ENCODE measurements at places on chromosomes 16 and 17.

DNA sequence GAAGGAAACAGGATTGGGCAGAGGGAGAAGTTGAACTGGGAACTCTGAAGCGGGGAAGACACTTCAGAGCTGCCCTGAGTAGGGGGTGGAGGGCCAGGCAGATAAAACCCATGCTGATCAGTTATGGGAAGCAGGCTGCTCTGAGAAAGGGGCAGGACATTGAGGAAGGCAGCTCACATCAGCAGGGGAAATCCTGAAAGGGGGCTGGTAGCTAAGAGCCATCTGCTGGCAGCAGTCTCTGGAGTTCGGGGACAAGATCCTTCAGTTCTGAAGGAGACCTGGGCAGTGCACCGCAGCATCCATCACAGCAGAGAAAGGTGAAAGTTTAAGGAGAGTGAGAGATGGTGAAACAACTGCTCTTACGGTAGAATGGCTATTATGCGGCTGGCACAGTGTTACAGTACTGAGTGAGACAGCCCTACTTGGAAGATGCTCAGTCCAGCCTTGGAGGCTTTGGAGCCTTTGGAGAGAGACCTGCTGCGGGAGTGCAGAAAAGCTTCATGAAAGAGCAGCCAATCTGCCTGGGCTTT lies 5.4 kb upstream of the KIF18B start:
- DNase-seq = no peak

- DNase-seq = no peak
Observed at GRCh38 chr17:159609-160008, 21.8 kb downstream of the DOC2B start.

- DNase-seq = no peak
Observed at GRCh38 chr17:45070809-45071208, 9.7 kb downstream of the NMT1 start.

- DNase-seq = no peak
Observed at GRCh38 chr16:27052007-27052406, 14.7 kb upstream of the C16orf82 start.

DNA sequence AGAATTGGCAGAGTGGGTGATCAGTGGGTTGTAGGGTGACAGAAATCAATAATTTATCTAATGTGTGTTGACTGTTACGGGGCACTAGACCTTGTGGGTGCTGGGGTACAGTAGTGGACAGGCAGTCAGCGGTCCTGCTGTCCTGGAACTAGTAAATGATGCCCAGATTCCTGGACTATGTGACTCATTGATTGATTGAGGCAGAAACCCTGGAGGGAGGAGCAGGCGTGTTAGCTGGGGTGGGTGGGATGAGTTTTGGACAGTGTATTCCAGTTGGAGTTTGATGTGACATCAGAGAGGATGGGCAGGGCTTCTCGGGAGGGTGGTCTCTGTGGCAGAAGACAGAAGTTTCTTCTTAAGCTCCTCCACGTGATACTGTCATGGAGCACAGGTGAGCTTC lies 24.4 kb downstream of the PRMT7 start:
- no peak for DNase-seq

DNA sequence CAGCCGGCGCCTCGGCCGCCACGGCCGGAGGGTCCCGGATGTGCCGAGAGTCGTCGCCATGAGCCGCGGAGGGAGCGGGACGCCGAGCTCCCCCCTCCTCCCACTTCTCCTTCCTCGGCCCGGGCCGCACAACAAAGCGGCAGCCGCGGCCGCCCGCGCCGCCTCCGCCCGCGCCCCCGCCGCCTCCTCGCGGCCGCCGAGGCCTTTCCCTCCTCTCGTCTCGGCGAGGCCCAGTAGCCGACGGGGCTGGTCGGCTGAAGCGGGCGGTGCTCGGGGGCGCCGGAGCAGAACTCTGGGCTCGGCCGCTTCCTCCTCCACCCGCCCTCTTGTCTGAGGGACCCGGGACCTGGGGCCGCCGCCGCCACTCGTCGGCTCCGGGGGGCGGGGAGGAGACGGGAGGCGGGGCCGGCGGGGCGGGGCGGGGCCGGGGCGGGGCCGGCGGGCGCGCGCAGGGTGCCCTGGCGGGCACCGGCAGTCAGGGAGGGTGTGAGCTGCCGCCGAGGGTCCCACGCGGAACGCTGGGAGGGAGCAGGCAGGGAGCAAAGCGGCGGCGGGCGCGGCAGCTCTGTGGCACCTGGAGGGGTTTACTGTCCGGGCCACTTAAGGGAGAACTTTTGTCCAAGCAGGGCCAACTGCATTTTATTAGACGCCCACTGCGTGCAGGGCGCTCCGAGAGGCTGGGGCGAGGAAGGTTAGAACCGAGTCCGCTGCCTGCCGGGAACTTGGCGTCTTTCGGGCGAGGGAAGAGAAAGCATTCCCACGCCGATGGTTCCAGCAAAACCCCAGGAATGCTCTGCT lies at the start of gene SMURF2:
Gene SMURF2 (minus strand): TSS at position 332 of the 798 bp plus-strand sequence. CDS start 427 bp downstream, outside the sequence.
- peak; percentile 83 for DNase-seq

Measured in GM12892 (cell line).